ENCODE measurements at places on chromosomes 6 and 20.

DNA sequence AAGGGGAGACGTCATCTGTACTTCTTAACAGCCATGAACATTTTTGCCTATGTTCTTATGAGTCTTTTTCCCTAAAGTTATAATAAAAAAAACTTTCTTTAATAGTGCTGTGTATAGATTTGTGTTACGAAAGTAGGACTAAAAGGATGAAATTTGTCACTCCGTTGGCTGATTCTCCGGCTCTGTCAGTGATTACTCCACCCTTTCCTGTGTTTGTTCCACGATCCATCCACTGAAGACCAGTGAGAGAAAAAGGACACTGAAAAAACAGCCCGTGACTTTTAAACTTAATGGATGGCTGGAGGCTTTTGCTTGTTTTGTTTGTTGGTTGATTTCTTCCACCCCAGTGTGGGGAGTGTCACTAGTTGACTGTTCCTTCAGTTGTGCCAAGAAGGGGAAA lies 232.0 kb upstream of the NOX3 start:
- DNase-seq = no peak

- no peak for DNase-seq
Measured at GRCh38 chr6:170250455-170250854, 40.4 kb downstream of the DLL1 start.

DNA sequence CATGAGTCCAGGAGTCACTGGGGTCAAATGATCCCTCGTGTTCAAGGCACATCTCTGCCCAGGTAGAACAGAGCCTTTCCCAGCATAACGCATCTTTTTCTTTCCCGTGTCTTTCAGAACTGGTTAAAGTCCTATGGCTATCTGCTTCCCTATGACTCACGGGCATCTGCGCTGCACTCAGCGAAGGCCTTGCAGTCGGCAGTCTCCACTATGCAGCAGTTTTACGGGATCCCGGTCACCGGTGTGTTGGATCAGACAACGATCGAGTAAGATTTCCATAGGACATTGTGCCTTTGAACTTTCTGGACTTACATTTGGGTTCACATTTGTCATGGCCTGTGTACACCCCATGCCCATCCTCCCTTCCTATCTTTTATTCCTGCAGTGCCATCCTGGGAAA lies 20.2 kb downstream of the MMP24 start:
- DNase-seq = no peak

GRCh38 chr6:91213229-91213901 lies 626.5 kb upstream of the MAP3K7 start:
- no peak for DNase-seq

GRCh38 chr6:938271-938905 lies 245.4 kb upstream of the EXOC2 start:
- no peak for DNase-seq

DNA sequence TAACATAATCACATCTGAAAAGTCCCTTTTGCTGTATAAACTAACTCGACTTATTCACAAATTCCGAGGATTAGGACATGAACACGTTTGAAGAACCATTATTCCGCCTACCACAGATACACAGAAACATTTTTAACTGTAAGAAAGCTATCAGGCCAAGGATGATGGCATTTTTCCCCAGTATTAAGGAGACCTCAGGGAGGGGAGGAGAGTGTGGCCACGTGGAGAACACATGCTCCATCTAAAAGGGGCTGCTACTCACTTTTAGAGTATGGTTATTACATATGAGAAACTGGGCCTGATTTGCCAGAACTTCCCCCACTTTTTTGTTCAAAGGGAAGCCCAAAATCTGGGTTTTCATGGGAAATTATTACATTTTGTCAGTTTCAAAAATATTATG lies 153.4 kb downstream of the EYA2 start:
- no peak for DNase-seq
